ENCODE measurements at places on chromosomes 13 and 19.

DNA sequence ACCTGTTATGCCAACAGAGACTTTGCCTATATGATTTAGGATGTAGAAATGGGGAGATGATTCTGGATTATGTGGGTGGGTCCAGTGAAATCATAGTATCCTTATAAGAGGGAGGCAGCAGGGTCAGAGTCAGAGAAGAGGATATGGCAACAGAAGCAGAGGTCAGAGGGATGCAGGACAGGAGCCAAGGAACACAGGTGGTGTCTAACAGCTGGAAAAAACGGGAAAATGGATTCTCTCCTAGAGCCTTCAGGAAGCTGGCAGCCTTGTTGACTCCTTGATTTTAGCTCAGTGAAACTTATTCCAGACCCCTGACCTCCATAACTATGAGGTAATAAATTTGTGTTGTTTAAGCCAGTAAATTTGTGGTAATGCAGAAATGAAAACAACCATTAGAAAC lies 28.8 kb upstream of the OXGR1 start:
- DNase-seq = no peak

- DNase-seq = no peak
These were observed 3.6 kb downstream of the MIR17HG start for GRCh38 chr13:91351123-91351522.

DNA sequence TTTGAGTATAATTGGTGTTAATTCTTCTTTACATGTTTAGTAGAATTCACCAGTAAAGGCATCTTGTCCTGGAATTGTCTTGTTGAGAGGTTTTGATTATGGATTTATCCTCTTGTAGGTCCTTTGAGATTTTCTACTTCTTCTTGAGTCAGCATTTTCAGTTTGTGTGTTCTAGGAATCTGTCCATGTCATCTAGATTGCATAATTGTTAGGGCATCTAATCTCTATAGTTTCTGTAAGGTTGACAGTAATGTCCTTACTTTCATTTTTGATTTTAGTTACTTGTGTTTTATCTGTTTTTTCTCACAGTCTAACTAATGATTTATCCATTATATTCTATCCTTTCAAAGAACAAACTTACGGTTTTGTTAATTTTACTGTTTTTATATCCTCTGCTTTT lies 492.0 kb downstream of the FGF9 start:
- no peak for DNase-seq

GRCh38 chr19:2524361-2524839 lies 48.5 kb downstream of the GADD45B start:
- DNase-seq = no peak

DNA sequence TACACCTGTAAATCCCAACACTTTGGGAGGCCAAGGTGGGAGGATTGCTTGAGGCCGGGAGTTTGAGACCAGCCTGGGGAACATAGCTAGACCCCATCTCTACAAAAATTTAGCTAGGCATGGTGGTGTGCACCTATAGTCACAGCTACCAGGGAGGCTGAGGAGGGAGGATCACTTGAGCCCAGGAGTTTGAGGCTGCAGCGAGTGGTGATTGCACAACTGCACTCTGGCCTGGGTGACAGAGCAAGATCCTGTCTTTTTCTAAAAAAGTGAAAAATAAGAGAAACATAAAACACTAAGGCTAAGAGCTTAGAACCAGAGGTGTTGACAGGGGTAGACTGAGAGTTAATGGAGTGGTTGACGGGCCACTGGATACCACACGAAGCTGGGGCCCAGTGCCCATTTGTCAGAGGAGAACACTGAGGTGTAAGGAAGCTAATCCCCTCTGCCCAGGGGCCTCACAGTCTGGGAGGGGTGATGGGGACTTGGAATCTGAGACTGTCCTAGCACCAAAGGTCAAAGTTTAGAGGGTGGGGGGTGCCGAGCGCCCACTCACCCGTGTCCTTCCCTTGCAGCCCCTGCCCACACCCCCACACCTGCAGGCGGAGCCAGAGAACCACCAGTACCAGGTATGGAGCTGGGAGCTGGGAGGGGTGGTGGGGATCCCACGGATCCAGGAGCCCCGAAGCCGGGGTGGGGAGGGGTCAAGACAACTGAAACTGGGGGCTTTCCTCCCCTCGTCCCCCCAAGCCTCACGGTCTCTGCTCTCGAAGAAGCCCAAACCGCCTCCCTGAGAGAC lies 10.9 kb downstream of the CEACAM19 start:
- DNase-seq = no peak

DNA sequence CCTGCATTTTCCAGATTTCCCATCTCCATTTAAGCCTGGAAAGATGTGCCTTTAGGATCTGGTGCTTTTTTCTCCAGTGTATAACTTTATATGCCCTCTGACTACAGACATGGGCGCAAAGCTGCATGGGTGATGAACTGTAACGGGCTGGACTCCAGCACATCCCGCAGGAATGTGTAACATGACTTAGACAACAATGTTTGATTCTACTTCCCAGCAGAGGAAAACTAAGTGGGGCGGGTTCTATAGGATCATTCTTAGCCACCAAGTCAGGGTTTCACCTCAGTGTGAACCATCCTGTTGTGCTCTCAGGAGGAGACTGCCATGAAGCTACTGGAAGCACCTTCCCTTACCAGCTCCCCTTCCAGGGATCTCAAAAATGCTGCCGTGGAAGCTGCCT lies 93.2 kb upstream of the SERP2 start:
- no peak for DNase-seq

DNA sequence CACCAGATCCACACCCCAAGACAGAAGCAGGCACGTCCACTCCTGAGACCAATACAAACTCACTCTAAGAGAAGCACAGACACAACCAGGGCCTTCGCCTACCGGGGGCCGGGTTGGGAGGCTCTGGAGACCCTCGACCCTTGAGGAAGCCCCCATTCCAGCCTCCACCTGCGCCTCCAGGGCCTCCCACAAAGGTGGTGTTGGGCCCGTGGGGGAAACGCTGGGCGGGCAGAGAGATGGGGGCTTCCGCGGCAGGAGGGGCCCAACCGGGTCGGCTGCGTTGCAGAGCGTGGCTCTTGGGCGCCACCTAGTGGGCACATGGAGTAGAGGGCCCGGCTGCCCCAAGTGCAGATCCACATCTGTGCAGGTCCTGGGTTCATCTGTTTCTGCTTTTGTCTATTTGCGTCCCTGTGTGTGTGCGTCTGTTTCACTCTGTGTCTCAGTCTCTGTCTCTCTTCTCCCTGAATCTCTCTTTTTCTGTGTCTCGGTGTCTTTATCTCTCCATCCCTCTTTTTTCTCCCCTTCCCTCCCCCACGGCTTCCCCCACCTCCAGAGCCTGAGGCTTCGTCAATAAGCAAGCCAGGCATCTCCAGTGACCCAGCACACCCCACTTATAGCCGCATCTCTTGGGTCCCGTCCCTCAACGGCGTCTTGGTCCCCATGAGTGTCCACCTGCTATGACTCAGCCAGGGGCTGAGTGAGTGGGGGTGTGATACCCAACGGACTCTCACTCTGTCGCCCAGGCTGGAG lies 10.5 kb upstream of the TINCR start:
- peak; percentile 77 for DNase-seq

DNA sequence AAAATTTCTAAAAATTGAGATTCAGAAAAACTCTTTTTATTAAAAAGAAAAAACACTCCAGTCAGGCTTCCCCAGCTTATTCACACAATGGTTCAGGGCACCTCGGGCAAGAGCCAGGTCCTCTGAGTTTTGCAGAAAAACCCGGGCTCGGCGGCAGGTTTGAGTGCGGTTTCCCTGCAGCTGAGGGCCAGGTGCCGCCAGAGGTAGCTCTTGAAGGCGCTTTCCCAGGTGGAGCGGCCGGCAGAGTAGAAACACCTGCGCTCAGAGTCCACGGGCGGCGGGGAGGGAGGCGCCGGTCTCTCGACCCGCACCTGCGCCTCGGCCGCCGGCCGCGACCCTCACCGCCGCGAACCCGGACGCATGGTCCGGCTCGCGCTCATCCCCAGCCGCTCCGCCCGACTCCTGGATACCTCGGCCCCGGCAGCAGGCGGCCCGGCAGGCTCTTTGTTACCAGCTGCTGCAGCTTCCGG lies 444 bp downstream of the PROSER1 start:
- no peak for DNase-seq

DNA sequence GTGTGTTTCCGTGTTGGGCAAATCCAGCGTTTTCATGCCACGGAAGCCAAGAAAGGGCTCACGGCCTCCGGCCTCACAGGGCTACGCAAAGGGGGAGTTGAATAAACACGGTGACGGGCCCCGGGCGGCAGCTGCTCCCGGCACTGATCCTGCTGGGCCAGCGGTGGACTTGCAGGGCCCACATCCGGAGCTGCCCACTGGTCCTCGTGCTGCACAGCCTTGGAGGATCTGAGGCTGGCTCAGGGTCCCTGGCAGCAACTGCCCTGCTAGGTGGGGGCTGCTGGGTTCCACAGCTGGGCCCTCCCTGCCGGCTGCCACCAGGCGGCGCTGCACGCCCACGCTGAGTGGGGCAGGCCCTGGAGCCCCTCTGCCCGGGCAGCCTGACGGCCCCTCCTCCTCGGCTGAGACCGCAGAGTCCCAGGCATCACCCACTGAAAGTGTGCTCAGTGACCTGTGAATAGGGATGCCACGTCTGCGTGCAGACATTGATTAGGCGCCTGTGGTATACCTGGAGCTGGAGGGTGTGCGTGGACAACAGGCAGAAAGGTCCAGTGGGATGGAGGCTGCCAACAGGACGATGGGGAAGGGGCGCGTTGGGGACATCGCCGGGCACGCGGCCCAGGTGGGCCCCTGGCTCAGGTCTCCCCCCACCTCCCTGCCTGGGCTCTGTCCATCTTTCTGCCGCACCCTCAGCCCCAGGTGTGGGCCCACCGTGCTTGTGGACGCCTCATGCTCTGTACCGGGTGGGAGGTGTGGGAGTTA lies 5.3 kb upstream of the HCN2 start:
- DNase-seq = peak; percentile 83

DNA sequence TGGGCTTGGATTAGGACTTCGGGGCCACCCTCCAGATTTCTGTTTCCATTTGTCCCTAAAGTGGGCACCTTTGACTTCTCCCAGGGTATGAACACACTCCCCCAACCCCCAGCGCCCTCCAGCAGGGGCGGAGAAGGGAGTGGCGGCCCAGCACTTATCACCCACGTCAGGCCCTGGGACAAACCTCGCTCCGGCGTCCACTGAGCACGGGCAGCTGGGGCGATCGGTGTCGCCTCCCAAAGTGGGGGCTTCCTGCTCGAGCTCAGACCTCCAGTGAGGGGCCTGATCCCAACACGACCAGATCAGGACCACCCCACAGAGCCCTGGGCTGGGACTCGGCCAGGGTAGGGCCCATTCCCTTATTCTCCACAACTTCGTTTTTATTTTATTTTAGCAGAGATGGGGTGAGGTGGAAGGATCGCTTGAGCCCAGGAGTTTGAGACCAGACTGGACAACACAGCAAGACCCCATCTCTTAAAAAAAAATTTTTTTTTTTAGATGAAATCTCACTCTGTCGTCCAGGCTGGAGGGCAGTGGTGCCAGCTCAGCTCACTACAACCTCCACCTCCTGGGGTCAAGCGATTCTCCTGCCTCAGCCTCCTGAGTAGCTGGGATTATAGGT lies 3.7 kb upstream of the TCF3 start:
- no peak for DNase-seq

DNA sequence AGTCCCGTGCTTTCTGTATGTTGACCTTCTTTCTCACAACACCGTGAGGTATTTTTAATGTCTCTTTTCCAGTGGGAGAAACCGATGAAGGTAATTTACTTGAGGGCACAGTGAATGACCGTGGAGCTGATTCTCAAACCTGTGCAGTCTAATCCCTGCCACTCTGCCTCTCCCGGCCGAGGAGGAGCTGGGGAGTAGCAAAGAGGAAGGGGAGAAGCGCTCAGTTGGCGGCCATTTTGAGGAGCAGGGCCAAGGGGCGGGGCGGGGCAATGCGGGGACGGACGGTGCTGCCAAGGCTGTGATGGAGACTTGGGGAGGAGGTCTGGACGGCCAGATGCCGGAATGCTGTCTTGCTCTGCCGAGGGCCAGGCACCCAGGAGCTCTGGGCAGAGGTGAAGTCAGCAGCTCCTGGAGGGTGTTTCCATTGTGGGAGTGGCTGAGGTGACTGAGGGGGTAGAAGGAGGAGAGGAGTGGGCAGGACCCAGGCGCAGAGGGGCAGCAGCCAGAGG lies 12.4 kb upstream of the RANBP3 start:
- no peak for DNase-seq

GRCh38 chr13:95571941-95572340 lies 19.4 kb downstream of the CLDN10 start:
- DNase-seq = no peak

DNA sequence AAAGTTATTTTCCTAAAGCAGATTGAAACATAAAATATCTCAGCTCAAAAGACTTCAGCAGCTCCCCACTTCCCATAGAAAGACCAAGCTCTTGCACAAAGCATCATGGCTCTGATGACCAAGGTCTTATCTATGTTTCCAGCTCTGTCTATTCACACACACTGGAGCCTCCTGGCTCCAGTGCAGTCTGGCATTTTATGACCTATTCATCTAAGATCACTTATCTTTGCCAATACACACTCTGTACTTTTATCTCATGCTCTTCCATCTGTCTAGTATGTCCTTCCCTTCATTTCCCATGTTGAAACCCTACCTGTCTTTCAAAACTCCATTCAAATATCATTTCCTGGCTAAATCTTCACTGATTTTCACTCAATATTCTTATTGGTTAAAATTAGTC lies 74.4 kb downstream of the FGF9 start:
- no peak for DNase-seq

DNA sequence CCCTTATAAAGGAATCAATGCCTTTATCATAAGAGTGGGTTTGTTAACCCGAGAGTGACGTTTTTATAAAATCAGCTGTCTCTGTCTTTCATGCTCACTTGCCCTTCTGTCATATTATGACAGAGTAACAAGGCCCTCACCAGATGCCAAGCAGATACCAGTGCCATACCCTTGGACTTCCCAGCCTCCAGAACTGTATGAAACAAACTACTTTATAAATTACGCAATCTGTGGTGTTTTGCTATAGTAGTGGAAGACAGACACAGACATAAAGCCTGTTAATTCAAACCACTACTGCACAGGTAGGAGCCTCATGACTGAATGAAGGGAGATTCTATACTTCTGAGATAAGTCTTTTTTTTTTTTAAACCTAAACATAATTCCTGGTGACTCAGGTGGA lies 4.6 kb downstream of the VN1R1 start:
- no peak for DNase-seq

DNA sequence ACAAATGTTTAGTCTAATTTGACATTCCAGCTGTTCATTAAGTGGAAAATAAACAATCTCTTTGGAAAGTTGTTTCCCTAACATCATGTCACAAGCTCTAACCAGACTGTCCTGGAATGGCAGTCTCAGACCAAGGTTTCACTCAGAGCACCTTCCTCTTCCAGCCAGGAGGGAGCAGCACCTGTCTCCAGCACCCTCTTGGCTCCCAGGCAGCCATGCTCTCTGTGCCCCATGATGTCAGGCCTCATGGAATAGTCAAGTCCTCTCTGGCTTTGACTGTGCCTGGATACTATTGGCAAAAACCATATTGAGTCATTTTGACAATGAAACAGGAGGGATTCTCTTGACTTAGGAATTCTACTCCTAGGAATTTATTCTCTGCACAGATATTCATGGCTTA lies 171.4 kb downstream of the OXGR1 start:
- DNase-seq = peak; percentile 16

DNA sequence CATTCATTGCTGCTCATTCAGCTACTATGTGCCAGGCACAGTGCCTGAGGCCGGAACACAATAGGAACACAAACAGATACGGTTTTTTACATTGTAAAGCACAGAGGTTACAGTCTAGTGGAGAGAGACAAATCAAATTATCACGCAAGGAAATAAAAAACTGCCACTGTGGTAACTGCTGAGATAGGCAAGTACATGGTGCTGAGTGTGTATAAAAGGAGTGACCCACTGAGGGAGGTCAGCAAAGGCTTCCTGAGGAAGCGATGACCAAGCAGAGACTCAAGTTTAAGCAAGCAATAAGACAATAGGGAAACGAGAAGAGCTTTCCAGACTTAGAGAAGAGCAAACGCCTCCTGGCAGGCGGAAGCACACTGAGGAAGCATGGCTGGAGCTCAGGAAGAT lies 56.4 kb downstream of the NUFIP1 start:
- peak; percentile 26 for DNase-seq

Measured in astrocyte of the hippocampus (primary cell).